ENCODE measurements at places on chromosomes 4 and X.

DNA sequence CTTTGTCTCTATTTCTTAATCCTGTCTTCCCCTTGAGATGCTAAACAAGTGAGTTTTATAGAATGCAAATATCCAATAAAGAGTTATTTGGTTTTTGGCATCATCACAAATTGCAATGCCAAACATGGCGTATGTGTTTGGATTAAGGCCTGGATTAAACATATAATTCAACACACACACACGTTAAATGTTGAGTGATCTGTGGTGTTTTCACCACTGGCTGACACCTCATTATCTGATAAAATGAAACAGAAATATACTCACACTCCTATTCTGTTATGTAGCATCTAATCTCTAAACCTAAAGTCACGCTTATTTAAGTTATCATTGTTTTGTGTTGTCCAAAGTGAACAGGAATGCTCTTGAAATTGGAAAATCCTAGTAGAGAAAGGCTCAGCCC is 506.2 kb downstream of the FSTL5 start:
- DNase-seq: no peak

DNA sequence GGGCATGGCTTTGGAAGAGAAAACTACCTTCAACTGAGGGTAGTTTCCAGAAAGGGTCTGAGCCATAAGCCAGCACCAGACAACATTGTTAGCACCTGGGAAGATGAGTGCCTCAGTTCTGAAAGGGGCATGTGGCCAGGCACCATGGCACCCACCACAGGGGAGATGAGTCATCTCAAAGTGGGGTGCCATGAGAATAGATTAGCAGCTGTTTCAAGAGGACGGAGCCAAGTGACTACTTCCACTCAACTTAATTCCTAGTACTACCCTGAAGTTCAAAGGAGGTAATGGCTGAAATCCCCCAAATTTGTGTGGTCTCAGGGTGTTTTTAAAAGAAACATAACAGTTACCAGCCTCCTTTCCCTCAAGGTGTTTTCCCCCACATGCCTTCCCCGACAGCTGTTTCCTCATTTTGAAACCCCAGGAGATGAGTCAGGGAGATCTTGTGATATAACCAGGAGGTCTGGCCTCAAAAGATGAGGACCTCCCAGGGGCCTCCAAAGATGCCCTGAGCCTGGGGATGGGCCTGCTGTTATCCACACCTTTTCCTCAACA is 27.8 kb upstream of the FTHL17 start:
- DNase-seq: no peak

GRCh38 chrX:20217271-20217670 is 49.4 kb downstream of the RPS6KA3 start:
- no peak for DNase-seq

- no peak for DNase-seq
These were observed 40.5 kb upstream of the NKX1-1 start for GRCh38 chr4:1446502-1447386.

GRCh38 chr4:178778496-178778895 is 1336.3 kb upstream of the AGA start:
- DNase-seq: no peak

GRCh38 chrX:9957743-9958142 is 9.4 kb upstream of the CLDN34 start:
- no peak for DNase-seq

GRCh38 chrX:77167993-77168392 is 279.2 kb upstream of the FGF16 start:
- no peak for DNase-seq

GRCh38 chr4:148986951-148987350 is 544.7 kb upstream of the NR3C2 start:
- DNase-seq: no peak

- no peak for DNase-seq
These were observed 245.2 kb downstream of the RAB28 start for GRCh38 chr4:13238936-13239335.

GRCh38 chr4:69785211-69785831 is 24.9 kb upstream of the SULT1B1 start:
- DNase-seq: no peak

- no peak for DNase-seq
These were observed 732 bp downstream of the NLGN4X start for GRCh38 chrX:6227935-6228334.

DNA sequence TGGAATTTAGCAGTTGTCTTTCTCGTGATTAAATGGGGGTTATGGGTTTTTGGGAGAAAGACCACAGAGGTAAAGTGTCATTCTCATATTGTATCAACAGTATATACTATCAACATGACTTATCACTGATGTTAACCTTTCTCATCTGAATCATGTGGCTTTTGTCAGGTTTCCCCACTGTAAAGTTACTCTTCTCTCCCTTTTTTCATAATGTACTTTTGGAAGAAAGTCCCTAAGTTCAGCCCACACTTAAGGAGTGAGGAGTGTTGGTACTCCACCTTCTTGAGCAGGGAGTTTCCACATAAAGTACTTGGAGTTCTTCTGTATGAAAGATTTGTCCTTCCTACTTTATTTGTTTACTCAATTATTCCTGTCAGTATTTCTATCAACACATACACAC is 169.9 kb downstream of the ZNF330 start:
- DNase-seq: no peak

DNA sequence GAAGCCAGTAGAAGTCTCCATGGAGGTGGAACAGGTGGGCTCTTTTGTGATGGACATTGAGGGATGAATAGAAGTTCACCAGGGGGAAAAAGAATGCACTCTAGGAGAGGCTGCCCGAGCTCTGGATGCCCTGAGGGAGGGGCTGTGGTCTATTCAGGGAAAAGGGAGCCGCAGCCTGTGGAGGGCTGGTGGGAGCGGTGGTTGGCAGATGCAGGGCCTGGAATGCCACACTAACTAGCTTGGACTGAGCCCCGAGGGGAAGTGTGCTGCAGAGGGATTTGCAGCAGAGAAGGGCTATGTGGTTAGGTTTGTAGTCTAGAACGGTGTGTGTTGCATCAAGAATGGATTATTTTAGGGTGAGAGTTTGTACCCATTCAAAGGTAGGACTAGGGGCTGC is 29.5 kb upstream of the PSAPL1 start:
- no peak for DNase-seq

GRCh38 chr4:16457944-16458343 is 231.7 kb upstream of the TAPT1 start:
- no peak for DNase-seq

DNA sequence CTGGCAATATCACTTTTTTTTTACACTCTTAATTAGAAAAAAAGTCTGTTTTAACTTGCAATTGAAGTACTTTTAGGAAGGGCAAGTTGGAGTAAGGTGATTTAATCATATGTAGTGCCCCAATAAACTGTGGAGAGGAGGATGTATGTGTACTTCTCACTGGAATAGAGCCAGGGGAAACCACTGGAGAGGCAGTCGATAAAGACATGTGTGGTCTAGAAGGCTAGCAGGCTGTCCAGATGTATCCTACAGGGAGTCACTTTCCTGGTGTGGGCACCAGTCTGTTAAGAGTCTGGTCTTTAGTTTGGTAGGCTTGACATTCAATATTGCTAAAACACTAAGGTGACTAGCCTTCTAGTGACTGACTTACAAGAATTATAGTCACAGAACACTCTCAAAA is 9.6 kb upstream of the SGMS2 start:
- DNase-seq: no peak

- DNase-seq: no peak
These were observed 560.4 kb downstream of the STPG2 start for GRCh38 chr4:97582890-97583289.

- no peak for DNase-seq
These were observed 93.6 kb downstream of the BCOR start for GRCh38 chrX:40004246-40004535.

DNA sequence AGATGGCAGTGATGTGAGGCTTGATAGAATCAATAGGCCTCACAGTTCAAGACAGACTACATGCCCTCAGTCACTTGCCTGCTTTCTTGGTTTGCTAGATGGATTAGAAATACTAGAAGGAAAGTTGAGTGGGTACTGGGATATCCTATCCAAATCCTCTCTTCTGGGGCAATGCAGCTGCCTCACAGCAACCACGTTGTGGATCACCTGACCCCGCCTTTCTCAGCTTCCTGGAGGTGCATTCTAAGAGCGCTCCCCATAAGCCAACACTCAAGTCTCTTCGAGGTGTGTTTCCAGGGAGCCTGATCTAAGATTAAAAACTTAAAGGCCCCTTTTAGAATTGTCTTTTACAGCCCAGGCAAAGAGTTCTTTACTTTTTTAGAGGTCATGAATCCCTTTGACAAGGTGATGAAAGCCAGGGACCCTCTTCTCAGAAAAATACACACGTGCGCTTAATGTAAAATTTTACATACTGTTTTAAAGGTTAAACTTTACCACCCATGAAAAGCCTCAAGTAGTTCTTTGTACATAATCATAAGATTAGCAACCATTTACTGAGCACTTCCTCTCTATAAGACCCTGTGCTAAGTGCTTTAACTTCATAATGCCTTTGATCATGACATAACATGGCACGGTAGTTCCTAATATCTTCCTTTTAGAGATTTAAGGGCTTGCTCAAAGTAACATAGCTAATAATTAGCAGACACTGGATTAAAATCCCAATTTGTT is 840 bp upstream of the RPL34 start:
- no peak for DNase-seq

All from posterior cingulate gyrus (tissue), 11 donors.